T-helper 17 cell (primary cell): ENCODE measurements at places on chromosomes 12 and 14.

- DNase-seq: no peak
These were observed 167.1 kb downstream of the KIF21A start for GRCh38 chr12:39275846-39276245.

DNA sequence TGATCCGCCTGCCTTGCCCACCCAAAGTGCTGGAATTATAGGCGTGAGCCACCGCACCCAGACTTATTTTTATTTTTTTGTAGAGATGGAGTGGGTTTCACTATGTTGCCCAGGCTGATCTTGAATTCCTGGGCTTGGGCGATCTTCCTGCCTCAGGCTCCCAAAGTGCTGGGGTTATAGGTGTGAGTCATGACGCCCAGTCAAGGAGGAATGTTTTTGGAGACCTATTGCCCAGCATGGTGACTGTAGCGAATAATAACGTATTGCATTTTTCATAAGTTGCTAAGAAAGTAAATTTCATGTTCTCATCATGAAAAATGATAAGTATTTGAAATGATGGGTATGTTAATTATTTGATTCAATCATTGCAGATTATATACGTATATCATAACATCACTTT lies 46.5 kb downstream of the TEAD4 start:
- no peak for DNase-seq

GRCh38 chr12:121570467-121571283 lies 10.1 kb downstream of the KDM2B start:
- DNase-seq: no peak

GRCh38 chr14:60294411-60295069 lies 45.5 kb downstream of the PPM1A start:
- DNase-seq: no peak
